Natural killer cell treated with Interleukin-12 subunit alpha and Interleukin-12 subunit beta and Interleukin-15 and Interleukin-18, amount 100 ng/mL, for 72 hours (primary cell): ENCODE measurements at places on chromosomes 16 and 17.

GRCh38 chr17:55324296-55324978 lies 59.7 kb downstream of the HLF start:
- no peak for DNase-seq
- no peak overlapping the region for H3K4me3 ChIP-seq
- no peaks in the 10 kb centered on the region for H3K4me1 ChIP-seq

- no peaks in the 10 kb centered on the region for H3K36me3 ChIP-seq
- DNase-seq = no peak
- H3K27ac ChIP-seq = no peak overlapping the region
Observed at GRCh38 chr16:79647586-79647985, 47.0 kb upstream of the MAF start.

DNA sequence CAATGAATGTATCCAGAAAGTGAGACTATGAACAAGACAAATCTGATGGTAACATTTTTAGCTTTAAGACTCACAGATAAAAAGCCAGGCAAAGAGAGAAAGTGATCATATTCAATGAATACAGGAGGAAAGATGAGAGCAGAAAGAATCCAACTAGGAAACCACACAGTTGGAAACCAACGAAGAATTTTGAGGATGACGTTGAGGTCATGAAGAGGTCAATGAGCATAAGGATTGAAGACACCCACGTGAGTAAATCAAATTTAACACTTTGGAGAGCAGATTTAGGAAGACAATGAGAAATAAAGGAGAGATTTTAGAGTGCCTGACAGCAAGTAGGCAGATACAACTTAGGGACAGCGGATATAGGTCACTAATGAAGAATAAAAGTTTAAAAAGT lies 948.1 kb downstream of the KCNJ2 start:
- no peak overlapping the region for H3K27ac ChIP-seq
- H3K4me1 ChIP-seq = no peaks in the 10 kb centered on the region
- no peak overlapping the region for H3K4me3 ChIP-seq
- no peak for DNase-seq
- H3K27me3 ChIP-seq = no peaks in the 10 kb centered on the region

DNA sequence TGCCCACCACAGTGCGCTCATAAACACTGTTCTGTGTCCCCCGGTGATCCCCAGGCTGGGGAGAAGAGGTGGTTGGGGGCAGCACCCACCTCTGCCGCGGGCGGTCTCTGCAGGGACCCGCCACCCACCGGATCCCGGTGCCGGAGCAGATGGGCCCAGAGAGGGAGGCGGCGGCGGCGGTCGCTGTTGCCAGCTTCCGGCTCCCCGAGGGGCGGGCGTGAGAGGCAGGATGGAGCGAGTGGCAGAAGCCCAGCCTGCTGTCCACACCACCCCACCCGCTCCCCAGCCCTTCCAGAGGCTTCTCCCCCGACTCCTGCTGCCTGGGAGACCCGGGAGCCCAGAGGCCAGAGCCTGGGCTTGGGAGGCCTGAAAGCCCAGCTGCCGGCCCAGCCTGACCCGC lies 142.6 kb upstream of the CIBAR2 start:
- H3K27ac ChIP-seq = no peak overlapping the region
- no peak for DNase-seq
- peaks cover 8% of the 10 kb centered on the region for H3K27me3 ChIP-seq

GRCh38 chr16:8673611-8674412 lies 605 bp upstream of the ABAT start:
- no peaks in the 10 kb centered on the region for H3K27me3 ChIP-seq
- H3K4me1 ChIP-seq = peaks cover 7% of the 10 kb centered on the region
- H3K4me3 ChIP-seq = peak overlapping the region; percentile 95

- DNase-seq = no peak
- H3K4me3 ChIP-seq = no peak overlapping the region
- H3K27me3 ChIP-seq = peaks cover 6% of the 10 kb centered on the region
- H3K4me1 ChIP-seq = no peaks in the 10 kb centered on the region
- H3K36me3 ChIP-seq = no peaks in the 10 kb centered on the region
- H3K27ac ChIP-seq = no peak overlapping the region
Observed at GRCh38 chr17:27776882-27777624, 23.3 kb downstream of the NOS2 start.

DNA sequence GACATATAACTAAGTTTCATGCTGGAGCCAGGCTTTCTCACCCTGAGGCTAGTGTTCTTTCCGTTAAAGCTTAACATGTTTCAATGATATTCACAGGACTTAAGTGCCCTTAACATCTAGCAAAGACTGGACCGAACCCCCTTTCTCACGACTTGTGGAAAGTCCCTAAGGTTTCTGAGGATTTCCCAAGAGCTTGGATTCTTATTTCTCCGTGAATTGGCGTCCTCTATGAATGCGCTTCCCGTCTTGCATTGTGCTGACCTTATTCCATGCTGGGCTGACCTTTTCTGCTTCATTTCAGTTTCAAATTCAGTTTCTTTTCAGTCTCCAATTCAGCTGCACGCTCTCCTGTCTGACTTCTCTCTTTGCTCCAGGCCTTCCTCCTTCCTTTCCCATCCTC lies 206.4 kb downstream of the HS3ST3A1 start:
- H3K27me3 ChIP-seq = peaks cover 21% of the 10 kb centered on the region
- H3K27ac ChIP-seq = no peak overlapping the region
- no peak overlapping the region for H3K4me3 ChIP-seq
- H3K4me1 ChIP-seq = no peaks in the 10 kb centered on the region
- no peak for DNase-seq

DNA sequence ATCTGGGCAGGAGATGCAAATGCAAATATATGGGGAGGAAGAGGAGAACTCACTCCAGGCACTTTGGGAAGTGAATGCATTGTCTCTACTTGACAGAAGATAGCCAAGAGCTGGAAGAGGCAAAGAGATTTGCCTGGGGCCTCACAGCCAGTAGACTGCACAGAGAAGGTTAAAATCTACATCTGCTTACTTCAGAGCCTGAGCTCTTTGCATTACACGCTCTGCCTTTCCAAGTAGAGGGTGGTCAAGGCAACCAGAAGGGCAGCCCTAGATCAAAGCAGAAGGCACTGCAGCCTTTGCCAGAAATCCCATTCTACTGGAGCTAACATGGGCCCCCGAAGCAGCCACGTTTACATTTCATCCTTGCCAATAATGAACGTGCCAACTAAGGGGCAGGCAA lies 407.2 kb upstream of the CCL2 start:
- H3K4me1 ChIP-seq = no peaks in the 10 kb centered on the region
- no peak overlapping the region for H3K4me3 ChIP-seq
- H3K27me3 ChIP-seq = peaks cover 9% of the 10 kb centered on the region
- no peak for DNase-seq
- no peaks in the 10 kb centered on the region for H3K36me3 ChIP-seq

GRCh38 chr16:19086322-19087199 lies 19.1 kb downstream of the COQ7 start:
- no peak overlapping the region for H3K27ac ChIP-seq
- H3K36me3 ChIP-seq = no peaks in the 10 kb centered on the region
- H3K4me3 ChIP-seq = peak overlapping the region; percentile 58
